ENCODE measurements at places on chromosomes 13 and 19.

GRCh38 chr19:8640402-8641004 lies 10.1 kb downstream of the NFILZ start:
- no peak for DNase-seq

DNA sequence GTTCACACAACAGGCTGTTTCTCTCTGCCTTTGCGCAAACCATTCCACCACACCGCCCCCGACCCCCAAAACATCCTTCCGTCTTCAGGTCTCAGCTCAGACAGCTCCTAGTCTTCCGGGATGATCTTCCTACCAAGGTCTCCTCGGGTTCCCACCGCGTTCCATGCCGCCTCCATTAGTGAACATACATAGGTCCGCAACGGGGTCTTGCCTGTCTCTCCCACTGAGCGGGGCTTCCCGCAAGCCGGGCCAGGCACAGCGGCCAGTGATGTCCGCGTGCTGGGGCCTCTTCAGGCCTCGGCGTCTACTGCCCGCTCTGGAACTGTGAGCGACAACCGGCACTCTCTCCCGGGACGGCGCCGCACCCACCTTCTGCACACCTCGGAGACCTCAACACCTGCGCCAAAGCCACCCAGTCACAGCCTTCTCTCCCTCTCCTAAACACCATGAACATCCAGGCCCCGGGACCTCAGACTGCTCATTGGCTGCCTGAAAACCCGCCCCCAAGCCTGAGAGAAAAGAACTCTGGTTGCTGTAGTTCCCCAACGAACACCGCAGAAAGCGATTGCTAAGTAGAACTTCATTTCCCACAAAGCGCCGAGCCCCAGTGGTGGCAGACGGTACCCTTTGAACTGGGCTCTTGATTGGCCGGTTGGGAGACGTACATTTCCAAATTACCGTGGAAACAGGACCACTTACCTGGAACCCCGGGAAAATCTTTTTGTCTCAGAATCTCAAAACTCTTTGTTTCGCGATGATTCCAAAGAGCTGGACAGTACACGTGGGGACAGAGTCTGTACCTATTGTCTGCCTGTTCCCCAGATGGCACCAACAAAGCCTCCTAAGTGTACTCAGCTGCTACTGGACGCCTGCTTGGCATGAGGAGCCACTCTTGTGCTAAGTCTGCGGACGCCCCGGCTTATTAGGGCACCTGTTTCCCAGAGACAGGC lies 9.5 kb downstream of the DYRK1B start:
- peak; percentile 92 for DNase-seq

GRCh38 chr19:2003874-2004273 lies 11.6 kb downstream of the BTBD2 start:
- DNase-seq = no peak

- DNase-seq = no peak
These were observed 314.7 kb downstream of the UQCRFS1 start for GRCh38 chr19:28898249-28898648.

DNA sequence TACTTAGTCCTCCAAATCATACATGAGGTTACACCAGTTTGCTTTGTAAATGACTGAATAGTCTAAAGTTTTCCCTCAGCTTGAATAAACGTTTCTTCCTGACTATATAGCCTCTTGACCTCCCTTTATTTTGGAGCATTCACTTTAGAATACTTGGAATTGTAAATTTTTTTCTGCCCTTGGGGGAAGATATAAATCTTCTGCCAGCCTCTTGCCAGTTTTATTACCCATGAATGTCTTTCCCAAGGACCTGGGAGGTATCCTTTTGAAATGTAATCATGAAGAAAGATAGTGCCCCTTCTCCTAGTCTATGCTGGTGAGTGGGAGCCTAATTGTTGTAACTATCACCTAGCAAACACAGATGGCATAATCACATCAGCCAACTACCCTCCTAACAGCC lies 2033.9 kb upstream of the PCDH20 start:
- DNase-seq = no peak

DNA sequence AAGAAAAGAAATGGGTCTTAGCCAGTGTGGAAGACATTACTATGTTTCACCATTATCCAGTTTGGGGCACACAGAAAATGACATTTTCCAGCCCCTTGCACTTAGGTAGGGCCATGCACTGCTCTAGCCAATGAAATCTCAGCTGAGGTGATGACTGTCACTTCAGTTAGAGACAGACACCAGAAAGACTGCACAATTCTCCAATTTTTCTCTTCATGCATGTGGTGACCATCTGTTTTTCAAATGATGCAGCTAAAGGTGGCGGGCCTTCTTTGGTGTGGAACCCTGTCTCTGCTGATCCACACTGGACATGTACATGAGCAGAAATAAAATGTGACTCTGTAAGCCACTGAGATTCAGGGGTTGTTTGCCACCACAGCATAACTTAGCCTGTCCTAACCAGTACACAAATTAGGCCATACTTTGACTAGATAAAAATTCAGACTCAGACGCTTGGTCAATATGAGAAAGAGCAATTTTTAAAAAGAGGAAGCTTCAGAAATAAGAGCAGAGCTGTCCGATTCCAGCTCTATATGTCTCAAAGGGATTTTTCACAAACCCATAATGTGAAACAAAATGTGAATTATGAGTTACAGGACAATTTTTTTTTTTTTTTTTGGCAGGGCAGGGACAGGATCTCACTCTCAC lies 6.7 kb downstream of the ZNF565 start:
- no peak for DNase-seq

GRCh38 chr13:85693889-85694511 lies 105.2 kb downstream of the SLITRK6 start:
- DNase-seq = no peak

DNA sequence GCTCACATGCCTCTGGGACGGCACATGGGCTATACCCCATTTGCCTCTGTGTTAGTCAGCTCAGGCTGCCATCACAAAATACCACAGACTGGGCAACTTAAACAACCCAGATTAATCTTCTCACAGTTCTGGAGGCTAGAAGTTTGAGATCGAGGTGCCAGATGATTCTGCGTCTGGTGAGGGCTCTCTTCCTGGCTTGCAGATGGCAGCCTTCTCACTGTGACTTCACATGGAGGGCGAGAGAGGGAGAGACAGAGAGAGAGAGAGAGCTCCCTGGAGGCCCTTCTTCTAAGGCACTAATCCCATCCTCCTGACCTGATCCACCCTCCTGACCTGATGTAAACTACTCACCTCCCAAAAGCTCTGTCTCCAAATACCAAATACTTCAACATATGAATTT lies 55.0 kb downstream of the GPR12 start:
- DNase-seq = no peak

DNA sequence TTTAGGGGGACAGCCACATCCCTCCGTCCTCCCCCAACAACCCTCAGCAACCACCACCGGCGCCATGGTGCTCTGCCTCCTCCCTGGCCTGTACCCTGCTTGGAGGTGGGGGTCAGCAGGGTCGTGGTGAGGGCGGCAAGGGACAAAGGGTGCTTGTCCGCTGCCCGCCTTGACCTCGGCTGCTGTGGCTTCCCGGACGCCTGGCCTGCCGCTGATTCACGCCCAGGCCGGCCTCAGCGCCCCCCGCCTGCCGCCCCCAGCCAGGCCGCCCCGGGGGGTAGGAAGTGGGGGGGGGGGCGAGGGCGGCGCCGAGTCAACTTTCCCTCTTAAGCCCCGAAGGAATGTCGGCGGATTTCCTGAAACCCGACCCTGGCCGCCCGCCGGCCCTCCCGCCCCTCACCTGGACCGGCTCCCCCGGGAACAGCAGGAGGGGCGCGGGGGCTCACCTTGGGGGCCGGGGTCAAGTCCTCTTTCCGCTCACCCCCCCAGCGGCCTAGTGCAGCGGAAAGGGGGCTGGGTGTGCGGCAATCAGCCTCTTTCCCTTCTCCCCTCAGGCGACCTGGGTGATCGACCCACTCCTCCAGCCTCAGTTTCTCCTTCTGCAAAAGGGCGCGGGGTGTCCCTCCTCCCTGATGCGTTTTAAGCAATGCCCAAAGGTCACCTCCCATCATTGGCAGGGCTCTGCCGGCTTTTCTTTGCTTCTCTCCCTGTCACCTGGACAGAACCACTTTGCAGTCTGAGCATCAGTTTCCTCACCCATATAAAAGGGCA lies 1.9 kb upstream of the TMEM59L start:
- DNase-seq = no peak

DNA sequence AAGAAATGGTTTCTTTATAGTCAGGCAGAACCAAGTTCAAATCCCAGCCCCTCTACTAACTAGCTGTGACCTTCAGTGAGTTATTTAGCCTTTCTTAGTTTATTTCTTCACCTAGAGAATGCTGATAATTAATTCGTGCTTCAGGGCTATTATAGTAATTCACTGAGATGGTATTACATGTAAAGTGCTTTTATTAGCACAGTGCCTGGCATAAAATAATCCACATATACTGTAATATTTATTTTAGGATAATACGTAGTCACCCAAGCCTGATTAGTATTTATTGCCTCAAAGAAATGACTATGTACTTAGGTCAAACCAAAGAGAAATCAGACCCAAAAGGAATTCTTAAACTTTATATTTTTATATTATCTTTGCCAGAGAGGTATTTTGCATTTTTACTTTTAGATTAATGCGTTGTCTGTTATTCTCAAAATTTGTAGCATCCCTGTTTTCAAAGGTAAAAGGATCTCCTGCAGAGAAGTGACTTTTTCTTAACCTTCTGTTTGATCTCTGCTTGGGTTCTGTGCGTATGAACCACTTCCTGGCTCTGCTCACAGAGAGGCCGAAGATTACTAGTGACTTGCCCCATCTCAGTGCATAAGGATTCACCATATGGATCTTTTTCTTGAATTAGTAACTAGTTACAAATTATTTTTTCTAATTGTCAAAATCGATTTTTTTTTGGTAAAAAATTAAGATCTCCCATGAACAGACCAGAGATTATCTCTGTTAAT lies 19.7 kb downstream of the UBAC2 start:
- DNase-seq = no peak

DNA sequence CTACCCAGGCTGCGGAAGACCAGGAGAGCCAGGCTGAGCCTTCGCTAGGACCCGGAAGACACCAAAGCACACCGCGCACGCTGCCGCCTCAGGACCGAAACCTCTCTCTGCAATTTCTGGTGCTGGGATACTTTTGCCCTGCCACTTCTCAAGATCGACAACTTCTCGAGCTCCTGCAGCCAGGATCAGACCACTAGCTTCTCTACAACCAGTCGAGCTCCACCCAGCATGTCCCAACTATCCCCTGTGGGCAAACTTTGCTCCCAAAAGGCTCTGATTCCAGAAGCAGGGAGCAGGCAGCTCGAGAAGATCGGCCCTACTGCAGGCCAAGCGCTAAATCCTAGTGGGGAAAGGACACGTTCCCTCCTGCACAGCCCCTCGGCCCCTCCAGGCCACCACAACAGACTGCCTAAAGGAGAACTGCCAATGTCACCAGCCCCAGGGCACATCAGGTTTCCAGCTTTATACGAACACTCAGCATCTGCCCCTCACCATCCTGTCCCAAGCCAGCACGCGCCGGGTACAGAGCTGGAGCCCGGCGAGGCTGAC lies 979 bp downstream of the AKAP8 start:
- peak; percentile 24 for DNase-seq

DNA sequence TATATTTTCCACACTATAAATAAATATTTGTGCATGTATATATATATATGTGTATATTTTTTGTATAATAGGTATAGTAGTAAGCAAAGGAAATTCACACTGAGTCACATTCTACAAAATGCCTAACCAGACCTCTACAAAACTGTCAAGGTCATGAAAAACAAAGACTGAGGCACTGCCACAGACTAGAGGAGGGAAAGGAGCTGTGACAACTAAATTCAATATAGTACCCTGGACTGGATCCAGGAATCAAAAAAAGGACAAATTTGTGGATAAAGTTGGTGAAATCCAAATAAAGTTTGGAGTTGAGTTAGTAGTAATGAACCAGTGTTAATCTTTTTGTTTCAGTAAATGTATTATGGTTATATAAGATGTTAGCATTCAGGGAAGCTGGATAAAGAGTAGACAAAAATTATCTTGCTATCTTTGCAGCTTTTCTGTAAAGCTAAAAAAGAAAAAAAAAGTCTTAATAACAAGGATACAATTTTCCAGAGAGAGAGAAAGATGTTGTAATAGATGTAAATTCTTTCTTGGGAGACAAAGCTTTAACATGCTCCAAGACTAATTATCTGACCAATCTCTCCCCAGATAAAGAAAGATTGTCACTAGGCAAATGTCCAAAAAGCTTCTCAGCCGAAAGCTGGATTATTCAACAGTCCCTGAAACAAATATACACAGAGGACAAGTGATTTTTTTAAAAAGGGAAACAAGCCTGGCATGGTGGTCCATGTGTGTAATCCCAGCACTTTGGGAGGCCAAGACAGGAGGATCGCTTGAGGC lies 19.1 kb downstream of the SYDE1 start:
- DNase-seq = no peak

GRCh38 chr19:13463296-13463695 lies 43.0 kb downstream of the CACNA1A start:
- DNase-seq = no peak

GRCh38 chr19:56301886-56302620 lies 12.6 kb downstream of the ZSCAN5A start:
- DNase-seq = no peak

- no peak for DNase-seq
These were observed 632.1 kb downstream of the DIAPH3 start for GRCh38 chr13:59531571-59532091.

GRCh38 chr13:101144808-101145419 lies 271.4 kb downstream of the NALCN start:
- DNase-seq = no peak

DNA sequence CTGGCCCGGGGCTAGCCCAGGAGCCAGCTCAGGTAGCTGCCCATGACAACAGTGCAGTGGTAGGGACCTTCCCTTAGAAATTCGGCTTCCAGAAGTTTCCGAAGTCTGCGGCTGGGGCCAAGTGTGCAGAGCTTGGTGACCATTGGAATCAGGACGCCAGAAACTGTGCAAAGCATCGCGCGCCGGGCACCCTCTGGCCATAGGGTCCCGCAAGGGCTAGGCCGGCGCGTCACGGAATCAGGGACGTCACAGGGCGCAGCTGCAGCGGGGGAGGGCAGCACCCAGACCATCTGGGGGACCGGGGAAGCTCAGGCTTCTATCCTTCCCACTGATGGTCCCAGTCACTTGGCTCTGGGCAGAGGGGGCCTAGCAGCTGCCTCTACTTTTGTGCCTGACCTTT lies 219.1 kb downstream of the MTUS2 start:
- DNase-seq = no peak

GRCh38 chr13:55613429-55614187 lies 1527.1 kb upstream of the PRR20A start:
- no peak for DNase-seq

DNA sequence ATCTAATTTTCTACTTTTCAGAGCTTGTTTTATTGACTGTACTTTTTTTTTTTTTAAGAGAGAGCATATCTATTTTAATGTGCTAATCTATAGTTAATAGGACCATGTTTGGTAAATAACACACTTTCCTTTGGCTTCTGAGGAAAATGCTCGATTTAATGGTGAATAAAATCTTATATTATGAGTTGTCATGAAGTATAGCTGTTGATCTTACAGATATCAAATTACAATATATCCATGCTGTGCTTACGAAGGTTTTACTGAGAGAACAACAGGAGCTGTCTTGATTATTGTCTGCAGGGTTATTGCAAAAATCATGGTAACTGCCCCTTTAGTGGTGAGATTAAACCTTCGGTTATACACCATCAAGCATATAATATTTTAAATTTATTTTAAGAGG lies 29.6 kb downstream of the URI1 start:
- no peak for DNase-seq
